CD4-positive, alpha-beta T cell treated with Interleukin-10 for 1 hour (primary cell): ENCODE measurements at places on chromosomes 11 and 22.

DNA sequence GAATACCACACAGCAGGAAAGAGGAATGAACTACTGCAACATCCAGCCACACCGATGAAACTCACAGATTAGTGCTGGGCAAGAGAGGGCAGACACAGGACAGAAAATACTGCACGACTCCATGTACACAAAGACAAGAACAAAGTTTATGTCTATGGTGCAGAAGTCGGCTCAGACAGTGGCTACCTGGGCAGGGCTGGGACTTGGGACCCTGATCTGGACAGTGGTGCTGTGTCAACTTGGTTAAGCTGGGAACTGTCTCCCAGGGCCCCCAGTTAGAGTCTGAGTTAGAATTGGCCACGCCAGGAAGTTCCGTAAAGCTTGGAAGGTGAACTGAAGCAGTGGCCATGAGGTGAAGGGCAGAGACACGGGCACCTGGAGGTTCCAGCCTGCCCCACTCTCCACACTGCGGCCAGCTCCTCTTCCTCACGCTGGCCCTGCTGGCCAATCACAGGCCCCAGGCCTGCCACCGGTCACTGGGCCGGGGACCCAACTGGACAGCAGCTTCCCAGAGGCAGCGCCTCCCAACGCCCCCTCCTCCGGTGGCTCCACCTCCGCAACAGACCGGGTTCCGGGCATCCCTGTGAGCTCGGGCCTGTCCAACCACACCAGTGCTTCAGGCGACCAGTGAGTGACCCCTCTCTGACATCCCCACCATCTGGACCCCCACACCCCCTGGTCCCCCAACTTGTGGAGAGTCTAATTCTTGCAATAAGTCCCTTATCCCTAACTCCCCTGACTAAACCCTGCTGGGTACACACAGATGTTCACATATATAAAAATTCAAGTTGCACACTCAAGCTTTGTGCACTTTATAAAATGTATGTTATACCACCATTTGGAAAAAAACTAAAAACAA is 93.7 kb downstream of the MICAL3 start:
- no peak for DNase-seq

- no peak for DNase-seq
These were observed 630.2 kb downstream of the BRD1 start for GRCh38 chr22:49197505-49197904.

GRCh38 chr11:125402435-125402834 is 93.6 kb downstream of the FEZ1 start:
- no peak for DNase-seq

DNA sequence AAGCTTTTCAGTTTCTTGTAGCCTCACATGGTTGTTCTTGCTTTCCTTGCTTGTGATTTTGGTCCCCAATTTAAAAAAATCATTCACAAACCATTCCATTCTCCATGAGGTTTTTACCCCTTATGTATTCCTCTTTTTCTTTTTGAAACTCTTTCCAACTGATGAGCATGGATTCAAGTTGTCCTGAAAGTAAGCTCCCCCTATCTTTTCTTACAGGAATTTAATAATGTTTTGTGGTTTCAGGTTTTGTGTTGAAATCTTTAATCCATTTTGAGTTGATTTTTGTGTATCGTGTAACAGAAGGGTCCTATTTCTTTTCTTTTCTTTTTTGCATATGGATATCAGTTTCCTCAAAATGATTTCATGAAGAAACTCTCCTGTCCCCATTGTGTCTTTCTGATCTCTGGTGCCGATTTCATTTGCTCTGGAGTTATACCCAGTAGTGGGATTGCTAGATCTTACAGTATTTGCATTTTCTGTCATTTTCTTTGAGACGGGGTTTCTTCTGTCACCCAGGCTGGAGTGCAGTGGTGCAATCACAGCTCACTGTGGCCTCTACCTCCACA is 58.5 kb downstream of the LRRC74B start:
- no peak for DNase-seq

- DNase-seq = peak; percentile 0
These were observed 534 bp downstream of the RBFOX2 start for GRCh38 chr22:36027935-36028645.

DNA sequence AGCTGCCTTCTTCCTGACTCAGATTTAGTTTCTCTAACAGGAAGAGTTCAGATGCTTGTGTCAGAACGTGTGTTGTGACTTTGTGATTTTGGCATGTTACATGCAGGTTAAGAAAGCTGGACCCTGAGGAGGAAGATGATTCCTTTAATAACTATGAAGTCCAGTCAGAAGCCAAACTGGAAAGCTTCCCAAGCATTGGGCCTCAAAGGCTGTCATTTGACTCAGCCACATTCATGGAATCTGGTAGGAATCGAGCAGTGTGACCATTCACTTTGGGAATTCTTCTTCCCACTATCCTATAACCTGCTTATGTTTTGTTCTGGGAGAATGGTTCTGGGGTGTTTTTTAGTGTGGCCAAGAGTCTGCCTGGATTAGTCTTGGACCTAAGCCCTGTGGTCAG is 48.0 kb downstream of the CABIN1 start:
- no peak for DNase-seq

- DNase-seq = no peak
These were observed 12.2 kb downstream of the AP2A2 start for GRCh38 chr11:937841-938261.

DNA sequence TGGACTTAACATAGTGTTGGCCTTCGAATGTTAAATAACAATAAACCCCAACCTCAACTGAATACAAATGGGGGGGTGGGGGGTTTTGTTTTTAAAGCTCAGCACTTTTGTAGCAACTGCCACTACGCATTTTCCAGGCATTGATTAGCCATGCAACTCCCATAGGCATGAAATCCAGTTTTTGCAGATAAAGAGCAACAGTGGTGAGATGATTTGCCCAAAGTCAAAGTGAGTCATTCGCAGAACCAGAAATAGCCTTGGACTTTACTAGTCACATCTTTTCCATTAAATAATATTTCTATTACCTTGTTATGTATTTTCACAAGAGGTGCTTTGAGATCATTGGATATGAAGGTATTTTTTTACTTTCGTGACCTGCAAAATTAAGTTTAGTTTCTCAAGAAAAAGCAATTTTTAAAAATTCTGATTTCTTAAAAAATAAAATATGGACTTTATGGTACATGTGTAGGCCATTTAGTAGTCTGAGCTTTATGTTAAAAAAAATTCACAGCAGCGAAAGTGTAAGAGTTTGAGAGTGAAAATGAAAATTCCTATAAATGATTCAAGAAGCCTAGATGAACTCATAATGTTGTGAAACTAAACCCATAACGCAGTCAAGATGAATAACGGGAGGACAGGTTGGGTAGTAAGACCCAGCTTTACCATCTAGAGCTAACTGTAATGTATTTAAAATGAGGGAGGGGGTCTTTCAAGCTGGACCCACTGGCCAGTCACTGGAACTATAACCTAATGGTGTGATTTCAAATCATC is 1.9 kb upstream of the PHF21A start:
- no peak for DNase-seq

DNA sequence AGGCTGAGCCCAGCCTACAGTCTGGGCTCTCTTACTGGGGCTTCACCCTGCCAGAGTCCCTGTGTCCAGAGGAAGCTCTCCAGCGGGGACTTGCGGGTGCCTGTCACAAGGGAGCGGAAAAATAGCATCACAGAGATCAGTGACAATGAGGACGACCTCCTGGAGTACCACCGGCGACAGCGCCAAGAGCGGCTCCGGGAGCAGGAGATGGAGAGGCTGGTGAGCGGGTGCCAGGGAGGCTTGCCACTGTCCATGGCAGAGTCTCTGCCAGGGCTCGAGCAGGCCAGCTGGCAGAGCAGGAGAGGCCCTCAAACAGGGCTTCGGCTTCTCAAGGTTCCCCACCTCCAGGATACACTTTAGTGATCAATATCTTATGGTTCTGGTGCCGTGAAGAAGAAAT is 21.0 kb downstream of the PHLDB1 start:
- no peak for DNase-seq

DNA sequence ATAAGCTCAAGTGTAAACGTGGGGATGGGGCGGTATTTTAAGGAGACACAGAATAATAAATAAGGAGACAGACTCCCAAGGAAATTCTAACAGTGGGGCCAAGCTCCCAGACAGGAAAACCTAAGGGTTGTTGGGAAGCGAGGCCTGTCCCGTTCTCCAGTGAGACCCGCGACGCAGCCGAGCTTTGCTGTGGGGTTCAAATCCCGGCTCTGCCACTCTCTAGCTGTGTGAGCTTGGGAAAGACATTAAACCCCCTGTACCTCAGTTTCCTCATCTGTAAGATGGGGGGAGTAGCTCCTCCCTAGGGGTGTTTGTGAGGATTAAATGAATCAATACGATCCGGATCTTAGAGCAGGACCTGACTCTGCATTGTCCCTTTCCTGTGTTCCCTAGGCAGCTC is 106.8 kb downstream of the TRIM29 start:
- no peak for DNase-seq
